ENCODE measurements at places on chromosomes 12 and 14. TPM values are rescaled to one million over a fixed set of nuclear protein-coding genes. Genes with fewer than 3 reads are reported as not detected.

GRCh38 chr12:53735556-53735955 is 8.3 kb upstream of the CALCOCO1 start:
- peaks cover 35% of the 10 kb centered on the region for H3K27me3 ChIP-seq
- no peak overlapping the region for H3K27ac ChIP-seq
- peaks cover 12% of the 10 kb centered on the region for H3K4me1 ChIP-seq
- H3K36me3 ChIP-seq, result no peaks in the 10 kb centered on the region

DNA sequence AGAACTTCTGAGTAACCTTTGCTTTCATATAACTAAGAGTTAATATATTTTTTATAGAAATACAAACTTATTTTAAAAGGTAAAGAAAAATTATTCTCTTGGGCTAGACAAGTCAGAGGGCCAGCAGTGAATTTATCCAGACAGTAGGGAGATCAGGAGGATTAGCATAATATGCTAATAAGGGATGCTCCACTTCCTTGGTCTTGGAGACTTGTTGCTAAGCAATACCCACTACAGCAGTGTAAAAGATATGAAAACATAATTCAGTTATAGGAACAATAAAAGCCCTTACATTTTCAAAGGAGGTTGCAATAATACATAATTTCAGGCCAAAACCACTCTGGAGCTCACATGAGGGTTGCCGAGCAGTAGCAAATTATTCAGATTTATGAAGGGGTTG is 615.6 kb downstream of the KCNH5 start:
- H3K36me3 ChIP-seq, result peaks cover 6% of the 10 kb centered on the region
- no peak overlapping the region for H3K4me3 ChIP-seq

GRCh38 chr14:91385224-91385623 is 32.4 kb downstream of the CCDC88C start:
- no peak for DNase-seq
- H3K27me3 ChIP-seq, result no peaks in the 10 kb centered on the region
- H3K4me3 ChIP-seq, result no peak overlapping the region
- peaks cover 52% of the 10 kb centered on the region for H3K4me1 ChIP-seq
- no peak overlapping the region for H3K27ac ChIP-seq

DNA sequence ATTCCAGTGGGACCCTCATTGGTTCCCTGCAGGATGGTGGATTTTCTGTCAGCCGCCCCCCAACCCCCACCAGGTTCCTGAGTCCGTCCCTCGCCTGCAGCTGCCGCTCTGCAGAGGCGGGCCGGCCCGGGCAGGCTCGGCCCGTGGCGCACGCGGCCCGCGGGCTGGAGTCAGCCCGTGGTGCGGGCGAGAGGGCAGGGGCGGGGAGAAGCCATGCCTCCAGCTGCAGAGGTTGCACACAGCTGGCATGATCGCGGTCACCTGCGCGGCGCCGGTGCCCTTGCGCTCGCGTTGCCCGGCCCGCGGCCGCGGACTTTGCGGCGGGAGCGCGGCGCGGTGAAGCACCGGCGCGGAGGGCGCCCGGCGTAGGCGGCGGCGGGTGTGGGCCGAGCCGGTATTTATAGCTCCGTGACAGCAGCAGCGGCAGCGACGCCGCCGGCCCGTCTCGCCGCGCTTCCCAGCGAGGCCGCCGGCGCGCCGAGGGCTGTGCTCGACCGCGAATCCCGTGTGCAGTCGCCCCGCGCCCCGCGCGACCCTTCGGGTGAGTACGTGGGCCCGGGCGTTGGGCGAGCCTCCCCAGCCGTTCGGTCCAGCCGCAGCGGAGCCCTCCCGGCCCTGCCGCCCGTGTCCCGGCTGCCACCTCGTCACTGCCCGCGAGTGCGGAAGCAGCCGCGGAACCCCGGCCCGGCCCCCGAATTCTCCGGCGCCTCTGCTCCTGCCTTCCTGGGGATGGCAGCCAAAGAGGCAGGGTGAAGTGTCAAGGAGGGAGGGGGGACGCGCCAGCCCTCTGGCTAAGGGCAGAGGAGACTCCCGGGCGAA is at the start of gene TMEM117:
TMEM117 (plus strand) TSS at position 426 of the 819 bp plus-strand sequence.
- H3K27me3 ChIP-seq, result peaks cover 3% of the 10 kb centered on the region
- no peaks in the 10 kb centered on the region for H3K36me3 ChIP-seq
- peak within 1 kb of the TSS; percentile 79 for H3K27ac ChIP-seq
- DNase-seq, result peak; percentile 43

DNA sequence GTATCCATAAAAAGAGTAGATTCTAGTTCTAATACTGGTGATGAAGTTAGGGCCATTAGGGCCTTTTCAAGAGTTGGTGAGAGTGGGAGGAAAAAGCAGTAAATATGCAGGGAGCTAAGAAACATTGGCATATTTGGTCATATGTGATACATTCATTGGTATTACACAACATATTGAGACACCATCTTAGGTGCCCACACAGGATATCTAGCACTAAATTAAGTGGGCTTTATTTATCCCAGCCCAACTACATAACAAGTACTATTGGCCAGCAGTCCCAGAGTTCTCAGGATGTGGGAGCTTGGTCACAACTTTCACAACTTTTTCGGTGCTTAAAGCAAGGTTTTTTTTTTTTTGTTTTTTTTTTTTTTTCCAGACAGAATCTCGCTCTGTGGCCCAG is 2.0 kb upstream of the ING4 start:
- DNase-seq, result no peak
- H3K4me3 ChIP-seq, result peak overlapping the region; percentile 14
- no peak overlapping the region for H3K27ac ChIP-seq
- peaks cover 16% of the 10 kb centered on the region for H3K4me1 ChIP-seq
- no peaks in the 10 kb centered on the region for H3K27me3 ChIP-seq
- H3K36me3 ChIP-seq, result peaks cover 9% of the 10 kb centered on the region

DNA sequence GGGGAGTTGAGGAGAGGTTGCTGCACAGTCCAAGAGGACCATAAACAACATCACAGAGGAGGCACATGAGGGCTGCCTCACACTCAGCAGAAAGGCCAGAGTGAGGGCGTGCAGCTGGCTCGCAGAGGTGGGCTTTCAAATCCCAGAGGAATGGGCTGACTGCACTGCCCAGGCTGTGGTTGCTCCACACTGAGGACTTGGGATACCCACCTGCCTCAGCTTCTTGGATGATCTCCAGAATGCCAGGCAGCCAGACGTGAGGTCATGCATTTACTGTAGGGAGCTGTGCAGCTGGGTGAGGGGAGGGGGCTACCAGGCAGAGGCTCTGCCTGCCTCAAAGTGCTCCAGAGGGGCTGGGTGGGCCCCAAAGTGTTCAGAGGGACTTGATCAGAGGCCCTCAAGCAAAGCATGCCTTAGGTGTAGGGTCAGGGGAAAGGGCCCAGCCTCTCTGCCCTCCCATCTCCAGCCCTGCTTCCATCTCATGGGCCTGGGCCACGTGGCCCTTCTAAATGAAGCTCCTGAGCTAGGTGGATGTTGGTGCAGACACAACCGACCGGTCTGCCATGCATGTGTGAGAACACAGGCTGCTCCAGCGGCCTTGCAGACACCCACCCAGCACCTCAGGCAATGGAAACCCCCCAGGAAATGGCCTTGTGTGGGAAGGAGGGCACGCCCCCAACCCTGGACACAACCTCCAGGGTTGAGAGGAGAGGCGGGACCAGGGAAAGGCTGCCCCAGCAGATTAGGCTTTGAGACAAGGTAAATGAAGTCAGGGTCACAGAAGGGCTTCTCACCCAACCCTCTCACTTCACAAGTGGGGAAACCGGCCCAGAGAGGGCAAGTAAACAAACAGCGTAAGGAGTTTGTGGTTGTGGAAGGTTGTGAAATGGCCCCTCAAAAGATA is 90.8 kb downstream of the NTF3 start:
- peaks cover 4% of the 10 kb centered on the region for H3K27me3 ChIP-seq
- DNase-seq, result no peak
- no peak overlapping the region for H3K27ac ChIP-seq
- no peak overlapping the region for H3K4me3 ChIP-seq
- no peaks in the 10 kb centered on the region for H3K36me3 ChIP-seq

DNA sequence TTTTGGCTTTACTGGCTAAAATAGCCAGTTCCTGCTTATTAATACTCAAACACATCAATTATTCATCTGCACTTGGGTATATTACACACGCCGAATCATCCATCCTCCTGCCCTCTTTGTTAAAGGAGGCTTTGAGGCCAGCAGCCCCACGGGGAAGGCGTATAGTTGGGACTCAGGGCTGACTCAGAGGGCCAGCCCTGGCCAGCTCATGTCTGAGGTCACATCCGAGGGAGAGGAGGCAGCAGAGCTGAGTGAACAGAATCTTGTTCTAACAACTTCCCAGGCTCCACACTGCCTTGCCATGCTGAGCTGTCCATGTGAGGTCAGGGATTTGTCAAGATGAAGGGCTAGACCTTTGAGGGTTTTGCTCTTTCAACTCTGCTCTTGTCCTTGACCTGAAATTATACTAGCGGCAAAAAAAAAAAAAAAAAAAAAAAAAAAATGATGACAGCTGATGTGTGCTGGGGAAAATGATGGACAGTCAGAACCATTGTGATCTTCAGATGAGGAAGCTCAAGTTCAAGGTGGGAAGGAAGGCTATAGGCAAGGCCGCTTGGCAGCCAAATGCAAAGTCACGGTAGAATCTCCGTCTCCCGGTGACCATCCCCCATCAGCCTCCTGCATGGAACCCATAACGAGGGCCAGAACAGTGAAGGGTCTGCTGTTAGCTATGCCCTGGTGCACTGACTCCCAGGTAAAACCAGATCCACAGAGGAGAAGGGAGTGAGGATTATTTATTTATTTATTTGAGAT is 12.5 kb upstream of the MARK3 start:
- DNase-seq, result no peak
- no peak overlapping the region for H3K4me3 ChIP-seq
- no peaks in the 10 kb centered on the region for H3K36me3 ChIP-seq
- H3K4me1 ChIP-seq, result peaks cover 17% of the 10 kb centered on the region

DNA sequence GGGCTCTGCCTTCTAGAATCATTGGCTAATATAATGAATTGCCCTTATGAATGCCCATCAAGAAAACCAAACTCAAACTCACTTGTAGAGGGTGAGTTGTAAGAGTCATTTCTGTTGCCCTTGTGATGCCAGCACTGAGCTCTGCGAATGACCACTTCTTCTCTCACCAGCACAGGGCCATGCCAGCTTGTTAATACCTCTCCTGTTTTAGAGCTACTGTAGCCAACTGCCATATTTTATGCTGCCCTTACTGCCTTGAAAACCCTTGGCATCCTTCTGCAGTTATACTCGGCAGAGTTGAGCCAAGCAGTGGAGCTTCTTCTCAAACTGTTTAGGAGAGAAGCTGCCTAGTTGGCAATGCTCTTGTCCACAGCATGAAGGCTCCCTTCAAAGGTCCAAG is 8.1 kb downstream of the KRT75 start:
- H3K27ac ChIP-seq, result no peak overlapping the region
- no peak for DNase-seq
- H3K4me1 ChIP-seq, result no peaks in the 10 kb centered on the region
- H3K4me3 ChIP-seq, result no peak overlapping the region
- H3K36me3 ChIP-seq, result no peaks in the 10 kb centered on the region

DNA sequence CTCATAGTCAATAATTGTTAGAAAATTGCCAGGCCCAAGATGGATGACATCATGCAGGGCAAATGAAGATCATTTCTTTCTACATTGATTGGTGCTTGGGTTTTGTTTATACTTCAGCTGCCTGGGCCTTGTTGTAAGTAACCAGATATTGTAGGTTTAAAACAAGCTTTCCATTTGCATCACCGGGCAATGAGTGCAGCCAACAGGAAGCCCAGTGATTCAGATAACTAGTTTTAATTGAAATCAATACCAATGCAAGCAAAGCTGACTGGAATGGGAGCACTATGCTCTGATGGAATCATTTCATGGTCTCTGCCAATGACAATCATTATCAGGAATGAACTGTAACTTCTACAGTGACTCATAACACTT is 279.3 kb downstream of the DUSP6 start:
- H3K4me1 ChIP-seq, result peaks cover 16% of the 10 kb centered on the region
- no peaks in the 10 kb centered on the region for H3K27me3 ChIP-seq
- DNase-seq, result no peak
- no peak overlapping the region for H3K27ac ChIP-seq

The CLEC1B gene
- total RNA-seq, result not detected

GRCh38 chr12:2095878-2096277 is 43.1 kb downstream of the CACNA1C start:
- peaks cover 7% of the 10 kb centered on the region for H3K4me1 ChIP-seq
- no peaks in the 10 kb centered on the region for H3K27me3 ChIP-seq
- H3K4me3 ChIP-seq, result no peak overlapping the region

The TSPAN9 gene
- 22.8 TPM for total RNA-seq

DNA sequence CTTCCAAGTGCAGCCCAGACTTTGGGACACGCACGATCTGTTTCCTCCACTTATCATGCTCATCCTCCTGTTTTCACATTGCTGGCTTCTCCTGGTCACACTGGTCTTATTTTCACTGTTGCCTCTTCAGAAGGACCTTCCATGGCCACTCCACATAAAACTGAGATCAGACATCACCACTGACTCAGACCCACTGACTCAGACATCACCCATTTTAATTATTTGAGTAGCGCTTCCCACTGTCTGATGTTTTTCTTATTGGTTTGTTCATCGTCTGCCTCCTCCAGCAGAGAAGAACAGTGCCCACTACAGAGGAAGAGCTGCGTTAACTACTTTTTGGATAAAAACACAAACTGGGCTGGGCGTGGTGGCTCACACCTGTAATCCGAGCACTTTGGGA is 270.5 kb upstream of the PWP1 start:
- H3K4me3 ChIP-seq, result no peak overlapping the region
- peaks cover 6% of the 10 kb centered on the region for H3K27me3 ChIP-seq
- DNase-seq, result no peak
- H3K27ac ChIP-seq, result no peak overlapping the region
- no peaks in the 10 kb centered on the region for H3K36me3 ChIP-seq

The AQP6 gene
- total RNA-seq, result 0.21 TPM

The TEX52 gene
- not detected for total RNA-seq

The CIPC gene
- total RNA-seq, result 28.7 TPM

The EPYC gene
- not detected for total RNA-seq

- H3K36me3 ChIP-seq, result peaks cover 8% of the 10 kb centered on the region
- H3K4me1 ChIP-seq, result peaks cover 25% of the 10 kb centered on the region
- no peak overlapping the region for H3K4me3 ChIP-seq
Measured at GRCh38 chr14:57009585-57010515, 199.6 kb upstream of the OTX2 start.

DNA sequence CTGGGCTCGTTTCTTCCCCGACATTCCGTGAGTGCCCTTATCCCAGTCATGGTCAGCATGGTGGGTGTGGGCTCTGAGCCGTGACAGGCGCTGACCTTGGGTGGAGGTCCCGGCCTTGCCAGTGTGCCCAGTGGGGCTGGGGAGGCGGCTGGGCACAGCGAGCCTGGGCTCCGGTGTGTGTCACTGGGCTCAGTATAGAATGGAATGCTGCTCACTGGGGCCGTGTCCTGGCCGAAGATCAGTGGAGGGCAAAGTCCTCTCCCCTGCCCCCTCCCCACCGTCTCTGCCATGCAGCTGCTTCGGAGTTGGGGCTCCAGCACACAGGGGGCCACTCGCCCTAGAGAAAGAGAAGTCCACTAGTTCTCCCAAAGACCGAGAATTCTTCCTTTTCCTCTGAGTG is 164.4 kb downstream of the TSPAN9 start:
- peaks cover 10% of the 10 kb centered on the region for H3K4me1 ChIP-seq
- no peak overlapping the region for H3K27ac ChIP-seq
- H3K4me3 ChIP-seq, result no peak overlapping the region
- no peaks in the 10 kb centered on the region for H3K27me3 ChIP-seq
- DNase-seq, result no peak
